ENCODE measurements at places on chromosomes 1 and 21. TPM values are rescaled to one million over a fixed set of nuclear protein-coding genes. Genes with fewer than 3 reads are reported as not detected.

The TFF2 gene
- not detected for total RNA-seq

The ERICH3 gene
- total RNA-seq = not detected

The SLC45A1 gene
- 5.6 TPM for total RNA-seq

The RAB7B gene
- 6.5 TPM for total RNA-seq

The ACTL8 gene
- 0.07 TPM for total RNA-seq

The NUDT4B gene
- total RNA-seq = 9.8 TPM

The KCNA10 gene
- total RNA-seq = 0.07 TPM

The HRNR gene
- not detected for total RNA-seq

The MIXL1 gene
- not detected for total RNA-seq

The C4BPA gene
- not detected for total RNA-seq

The ZFP69B gene
- 1.8 TPM for total RNA-seq

The MTARC1 gene
- 1.7 TPM for total RNA-seq
